Osteoblast (primary cell): ENCODE measurements at places on chromosomes 11 and 22. TPM values are rescaled to one million over a fixed set of nuclear protein-coding genes. Genes with fewer than 3 reads are reported as not detected.

Gene RBM14
- 22.4 and 25.3 TPM in 2 replicates for total RNA-seq

- DNase-seq = no peak
These were observed 81.1 kb upstream of the CHRM4 start for GRCh38 chr11:46472662-46472994.

Gene JAML
- total RNA-seq = not detected in 2 replicates

DNA sequence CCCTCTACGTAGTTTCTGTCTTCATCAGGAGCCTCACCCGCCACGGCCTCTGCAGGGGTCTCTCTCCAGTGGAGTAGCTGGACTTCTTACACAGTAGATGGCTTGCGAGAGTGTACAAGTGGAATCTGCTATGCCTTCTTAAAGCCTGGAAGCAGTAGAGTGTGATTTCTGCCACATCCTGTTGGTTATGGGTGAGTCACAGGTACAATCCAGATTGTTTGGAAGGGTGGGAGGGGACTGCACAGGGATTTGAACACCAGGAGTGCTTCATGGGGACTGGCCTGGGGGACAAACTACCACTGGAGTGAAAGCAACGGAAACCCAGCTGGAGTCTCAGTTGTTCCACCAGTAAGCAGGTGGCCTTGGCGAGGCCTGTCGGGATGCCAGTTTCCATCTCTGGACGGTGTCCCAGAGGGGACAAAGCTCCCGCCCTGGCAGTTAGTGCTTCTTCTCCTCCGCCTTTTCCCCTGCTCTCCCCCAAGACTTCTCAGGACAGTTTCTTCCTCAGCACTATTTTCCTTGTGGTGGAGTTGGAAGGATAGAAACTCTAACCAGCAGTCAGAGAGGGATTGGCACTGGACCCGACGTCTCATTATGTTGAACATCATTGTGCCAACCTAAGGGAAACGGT lies 85.0 kb upstream of the RCN1 start:
- no peak for DNase-seq

GRCh38 chr22:23485490-23485889 lies 94.6 kb downstream of the IGLL1 start:
- DNase-seq = no peak

Gene CECR2
- total RNA-seq = not detected in 2 replicates

DNA sequence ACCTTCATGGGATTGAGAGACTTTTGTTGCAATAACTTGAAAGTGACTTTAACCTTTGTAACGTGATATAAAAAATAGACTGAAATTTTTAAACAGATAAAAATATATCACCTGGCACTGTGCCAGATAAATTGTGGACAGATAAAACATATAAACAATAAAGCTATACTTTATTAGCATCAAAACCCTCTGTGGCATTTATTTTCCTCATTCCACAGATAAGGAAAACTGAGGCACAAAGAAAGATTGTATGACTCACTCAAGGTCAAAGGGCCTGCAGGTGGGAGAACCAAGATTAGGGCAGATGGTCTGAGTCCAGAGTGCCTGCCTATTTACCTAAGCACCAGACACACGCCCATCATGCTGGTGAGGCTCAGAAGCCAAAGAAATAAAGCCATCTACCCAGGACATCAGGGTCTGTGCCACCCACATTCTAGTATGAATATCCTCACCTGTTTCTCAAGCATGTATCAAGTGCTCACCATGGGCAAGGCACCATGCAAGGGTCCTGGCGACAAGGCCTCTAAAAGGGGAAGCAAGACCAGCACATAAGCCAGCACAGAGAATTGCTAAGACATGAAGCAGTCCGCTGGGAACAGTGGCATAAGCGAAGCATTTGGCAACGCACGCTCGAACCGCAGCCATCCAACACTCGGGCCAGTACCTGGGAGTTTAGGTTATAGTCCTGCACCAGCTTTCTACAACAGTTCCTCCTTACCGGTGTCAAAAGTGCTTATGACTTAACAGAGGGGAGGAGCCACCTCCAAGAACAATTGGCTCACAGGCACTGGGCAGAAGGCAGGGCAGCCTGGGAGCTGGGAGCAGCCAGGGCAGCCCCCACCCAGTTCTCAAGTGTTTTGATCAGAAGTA lies 17.6 kb downstream of the MYH9 start:
- peak; percentile 89 for DNase-seq

GRCh38 chr11:17967661-17968060 lies 45.2 kb downstream of the SERGEF start:
- DNase-seq = no peak

DNA sequence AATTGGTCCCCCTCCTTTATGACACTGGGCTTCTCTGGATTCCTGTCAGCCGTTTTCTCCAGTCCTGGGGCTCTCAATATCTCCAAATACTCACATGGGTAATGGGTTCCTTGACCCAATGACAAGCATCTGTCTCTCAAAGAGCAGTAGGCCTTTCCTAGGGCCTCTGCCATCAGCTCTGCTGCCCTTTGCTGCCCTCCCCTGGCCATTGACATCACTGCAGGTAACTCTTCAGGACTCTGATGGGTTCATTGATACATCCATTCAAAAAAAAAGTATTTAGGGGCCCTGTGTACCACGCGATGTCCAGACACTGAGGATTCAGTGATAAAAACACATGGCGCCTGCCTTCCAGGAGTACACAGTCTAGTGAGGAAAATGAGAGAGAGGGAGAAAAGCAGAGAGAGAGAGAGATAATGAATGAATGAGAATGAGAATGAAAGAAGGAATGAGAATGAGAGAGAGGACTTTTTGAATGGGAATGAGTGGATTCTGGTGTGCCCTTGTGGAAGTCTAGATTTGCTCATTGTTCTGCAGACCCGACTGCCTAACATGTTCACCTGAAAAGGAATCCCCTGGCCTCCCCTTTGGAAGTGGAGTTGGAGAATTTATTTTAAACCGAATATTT lies 42.6 kb upstream of the OLFML1 start:
- DNase-seq = no peak

Gene BCO2
- total RNA-seq = 0.72 and 2.4 TPM in 2 replicates

- DNase-seq = peak; percentile 29
These were observed 37.4 kb downstream of the PDGFB start for GRCh38 chr22:39207141-39208012.

DNA sequence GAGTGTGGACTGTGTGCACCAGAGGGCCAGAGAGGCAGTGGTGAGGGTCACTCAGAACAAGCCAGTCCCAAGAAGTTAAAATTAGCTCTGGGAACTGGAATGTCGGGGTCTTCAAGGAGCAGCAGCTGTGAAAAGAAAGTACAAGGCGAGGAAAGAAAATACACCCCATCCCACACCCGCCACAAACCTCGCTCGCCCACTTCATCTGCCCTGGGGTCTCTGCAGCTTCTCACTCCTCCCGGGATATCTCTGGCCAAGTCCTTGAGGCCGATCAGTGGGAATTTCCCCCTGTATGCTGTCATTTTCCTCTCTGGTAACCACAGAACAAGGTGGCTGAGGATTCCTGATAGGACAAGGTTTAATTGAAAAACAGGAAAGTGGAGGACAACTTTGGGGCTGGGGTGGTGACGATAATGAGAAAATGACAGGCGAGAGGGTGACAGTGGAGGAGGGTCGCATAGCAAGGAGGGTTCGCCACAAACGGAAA lies 36.3 kb upstream of the TIMP3 start:
- no peak for DNase-seq

- DNase-seq = no peak
These were observed 9.1 kb downstream of the SLN start for GRCh38 chr11:107702723-107703122.

GRCh38 chr11:82680252-82680651 lies 53.4 kb downstream of the FAM181B start:
- no peak for DNase-seq

Gene OR6A2
- total RNA-seq = 0.36 and 0.59 TPM in 2 replicates

DNA sequence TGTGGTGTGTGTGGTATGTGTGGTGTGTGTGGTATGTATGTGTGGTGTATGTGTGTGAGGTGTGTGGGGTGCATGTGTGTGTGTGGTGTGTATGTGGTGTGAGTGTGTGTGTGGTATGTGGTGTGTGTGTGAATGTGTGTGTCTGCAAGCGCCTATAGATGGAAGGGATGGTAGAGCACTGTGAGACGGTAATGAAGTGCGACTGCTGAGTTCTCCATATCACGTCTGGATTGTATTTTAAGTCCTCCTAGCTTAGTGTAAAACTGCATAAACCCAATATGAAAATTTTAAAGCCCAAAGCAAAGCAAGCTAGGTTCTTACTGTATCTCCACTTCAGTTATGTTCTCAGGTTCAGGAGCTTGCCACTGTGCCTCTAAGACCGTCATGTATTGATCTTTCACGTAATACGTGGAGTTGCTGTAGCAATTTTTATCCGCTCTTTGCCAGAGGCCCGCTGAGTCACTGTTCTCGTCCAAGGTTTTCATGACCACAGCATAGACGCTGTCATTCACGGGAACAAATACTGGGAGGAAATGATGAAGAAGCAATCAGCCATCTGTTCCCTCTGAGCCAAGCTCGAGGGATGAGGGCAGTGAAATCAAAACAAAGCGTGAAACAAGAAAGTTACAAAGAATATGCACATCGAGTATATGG lies 5.5 kb downstream of the PLET1 start:
- DNase-seq = no peak
